ENCODE measurements at places on chromosomes 2 and 18.
A peak's percentile ranks its signal among the peaks of the same experiment; 100 is the strongest.

DNA sequence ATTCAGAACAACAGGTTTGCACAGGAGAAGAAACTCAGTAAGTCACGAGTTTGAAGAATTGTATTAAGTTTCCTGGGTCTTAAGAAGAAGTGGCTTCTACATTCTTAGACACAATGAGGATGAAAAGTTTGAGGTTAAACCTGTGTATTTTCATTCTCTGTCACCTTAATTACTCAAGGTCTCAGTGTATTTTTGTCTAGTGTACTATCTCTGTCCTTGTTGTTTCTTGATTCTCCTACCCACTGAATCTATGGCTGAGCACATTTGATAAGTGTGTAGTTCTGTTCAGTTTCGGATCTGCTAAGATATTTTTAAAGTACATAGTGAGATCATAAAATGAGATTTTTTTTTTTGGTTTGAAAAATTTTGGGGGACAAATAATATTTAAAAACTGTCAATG, 460.7 kb downstream of the NRXN1 start:
- no peak for DNase-seq

GRCh38 chr18:45850021-45850420, 24.5 kb downstream of the SIGLEC15 start:
- DNase-seq: peak; percentile 52

DNA sequence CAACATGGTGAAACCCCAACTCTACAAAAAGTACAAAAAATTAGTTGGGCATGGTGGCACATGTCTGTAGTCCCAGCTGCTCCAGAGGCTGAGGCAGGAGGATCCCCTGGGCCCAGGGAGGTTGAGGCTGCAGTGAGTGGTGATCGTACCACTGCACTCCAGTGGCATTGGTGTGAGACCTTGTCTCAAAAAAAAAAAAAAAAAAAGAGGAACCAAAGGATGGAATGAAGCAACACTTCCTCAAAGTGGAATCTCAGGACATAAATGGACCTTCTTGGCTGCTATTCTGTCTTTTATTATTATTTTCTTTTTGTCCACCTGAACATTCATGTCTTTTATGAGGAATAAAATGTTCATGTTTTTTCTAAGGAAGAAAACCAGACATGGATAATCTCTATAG, 13.7 kb downstream of the GEMIN6 start:
- no peak for DNase-seq

DNA sequence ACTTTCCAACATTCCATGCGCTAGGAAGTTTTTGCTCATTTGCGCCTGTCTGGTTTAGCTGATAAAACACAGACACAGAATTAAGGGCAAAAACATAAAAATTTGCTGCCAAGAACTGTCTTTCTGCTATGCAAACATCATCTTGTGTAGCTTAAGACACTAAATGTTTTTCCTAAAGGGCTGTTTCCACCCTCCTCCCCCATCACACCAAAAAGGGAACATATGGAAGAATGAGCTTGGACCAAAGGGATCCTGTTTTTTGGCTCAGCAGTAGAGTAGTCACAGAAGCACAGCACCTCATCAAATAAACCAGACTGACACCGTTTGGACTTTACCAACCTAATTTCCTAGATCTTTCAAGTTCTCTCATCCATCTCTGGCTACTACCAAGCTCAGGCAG, 210.1 kb downstream of the ZNF521 start:
- no peak for DNase-seq

DNA sequence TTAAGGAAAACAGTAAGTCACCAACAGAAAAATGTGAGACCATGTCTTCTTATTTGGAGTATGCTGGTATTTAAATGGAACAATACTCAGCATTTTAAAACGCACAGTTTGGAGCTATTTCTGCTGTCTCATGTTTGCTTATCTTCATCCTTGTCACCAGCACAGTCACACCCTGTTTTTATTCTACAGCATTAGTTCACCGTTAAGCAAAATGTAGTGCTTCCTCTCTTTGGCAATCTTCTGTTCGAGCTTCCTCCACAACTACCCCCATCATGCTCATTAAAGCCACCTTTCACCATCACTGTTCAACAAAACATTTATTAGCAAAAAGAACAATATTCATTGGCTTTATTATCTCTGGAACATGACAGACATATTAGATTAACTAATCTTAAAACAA, 64.0 kb downstream of the SLC40A1 start:
- no peak for DNase-seq

- peak; percentile 6 for DNase-seq
Observed at GRCh38 chr2:142944264-142944663, 66.8 kb downstream of the KYNU start.

GRCh38 chr2:105754011-105754410, 9.3 kb downstream of the NCK2 start:
- no peak for DNase-seq

- no peak for DNase-seq
Observed at GRCh38 chr2:152251811-152252210, 76.2 kb upstream of the STAM2 start.

GRCh38 chr2:224160917-224161316, 121.8 kb upstream of the SERPINE2 start:
- DNase-seq: no peak

- DNase-seq: peak; percentile 77
Observed at GRCh38 chr2:27212626-27213471, 781 bp upstream of the SLC5A6 start.

- DNase-seq: no peak
Observed at GRCh38 chr18:46072376-46072867, 362 bp upstream of the PSTPIP2 start.

DNA sequence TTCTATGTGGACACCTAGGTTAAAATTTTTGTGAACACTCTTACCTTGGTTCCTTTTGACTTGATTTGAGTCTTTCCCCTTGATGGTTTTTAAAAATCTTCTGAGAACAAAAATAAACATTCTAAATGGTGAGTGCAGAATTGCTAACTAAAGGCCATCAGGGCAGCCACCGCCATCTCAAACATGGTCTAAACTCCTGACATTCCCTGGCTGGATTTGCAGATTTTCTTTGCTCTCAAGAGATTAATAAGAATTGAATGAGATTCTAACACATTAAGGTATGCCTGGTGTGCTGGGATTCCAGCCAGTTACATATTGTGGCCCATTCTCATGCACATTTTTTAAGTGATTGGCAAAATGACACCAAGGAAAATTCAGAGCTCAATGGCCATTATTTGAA, 17.2 kb upstream of the CTDP1 start:
- DNase-seq: no peak

DNA sequence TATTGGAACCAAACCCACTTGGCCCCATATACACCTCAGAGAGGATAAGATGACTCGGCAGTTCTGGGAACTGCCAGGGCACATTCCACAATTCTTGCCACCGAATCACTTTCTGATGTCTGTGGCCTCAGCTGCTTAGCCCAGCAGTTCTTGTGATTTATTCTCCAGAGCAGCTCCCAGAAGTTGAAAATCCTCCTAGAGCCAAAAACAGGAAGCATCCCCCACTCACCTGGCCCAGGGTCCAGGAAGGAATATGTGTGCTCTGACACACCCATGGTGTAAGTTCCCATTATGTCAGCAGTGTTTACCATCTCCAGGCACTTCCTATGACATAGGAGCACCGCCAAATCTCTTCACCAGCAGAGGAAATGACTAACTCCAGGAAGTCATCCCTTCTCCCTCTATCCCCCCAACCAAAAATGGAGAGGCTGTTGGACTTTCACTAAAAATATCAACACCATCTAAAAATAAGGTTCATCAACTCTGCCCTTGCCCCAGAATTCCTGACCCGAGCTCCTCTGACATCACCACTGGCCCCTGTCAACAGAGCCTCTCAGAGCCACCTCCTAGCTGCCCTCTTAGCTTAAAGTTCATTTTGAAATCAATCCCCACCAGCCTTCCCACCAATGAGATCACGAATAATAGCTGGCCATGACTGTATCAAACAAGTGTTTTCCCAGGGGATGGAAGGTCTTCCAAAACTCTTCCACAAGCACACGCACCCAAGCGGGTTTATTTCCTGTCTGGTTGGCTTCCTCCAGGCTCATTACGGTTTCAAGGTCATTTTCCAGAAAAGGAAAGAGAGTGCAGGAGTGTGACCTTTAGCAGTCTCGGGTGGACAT, 223.1 kb upstream of the PARD3B start:
- DNase-seq: peak; percentile 69
